ENCODE measurements at places on chromosomes 6 and 20. TPM values are rescaled to one million over a fixed set of nuclear protein-coding genes. Genes with fewer than 3 reads are reported as not detected.

NTSR1 gene
- total RNA-seq, result not detected

ARFGEF3 gene
- 0.12 TPM for total RNA-seq

OTOR gene
- not detected for total RNA-seq

TPD52L1 gene
- total RNA-seq, result 17.2 TPM

SMPD2 gene
- 4.3 TPM for total RNA-seq

SYCP2L gene
- total RNA-seq, result not detected
